MCF 10A (cell line): ENCODE measurements at places on chromosomes 2 and 18. TPM values are rescaled to one million over a fixed set of nuclear protein-coding genes. Genes with fewer than 3 reads are reported as not detected.

Gene TRABD2A
- total RNA-seq: 17.3 and 20.0 TPM in 2 replicates

- DNase-seq: no peak
These were observed 106.7 kb upstream of the KLHL14 start for GRCh38 chr18:32879497-32879896.

- no peak for DNase-seq
These were observed 94.8 kb upstream of the SPATS2L start for GRCh38 chr2:200211643-200212042.

- peak; percentile 47 for DNase-seq
These were observed 30.0 kb downstream of the RNF125 start for GRCh38 chr18:32048507-32049091.

GRCh38 chr2:226835420-226835795 is 446 bp upstream of the RHBDD1 start:
- DNase-seq: no peak

DNA sequence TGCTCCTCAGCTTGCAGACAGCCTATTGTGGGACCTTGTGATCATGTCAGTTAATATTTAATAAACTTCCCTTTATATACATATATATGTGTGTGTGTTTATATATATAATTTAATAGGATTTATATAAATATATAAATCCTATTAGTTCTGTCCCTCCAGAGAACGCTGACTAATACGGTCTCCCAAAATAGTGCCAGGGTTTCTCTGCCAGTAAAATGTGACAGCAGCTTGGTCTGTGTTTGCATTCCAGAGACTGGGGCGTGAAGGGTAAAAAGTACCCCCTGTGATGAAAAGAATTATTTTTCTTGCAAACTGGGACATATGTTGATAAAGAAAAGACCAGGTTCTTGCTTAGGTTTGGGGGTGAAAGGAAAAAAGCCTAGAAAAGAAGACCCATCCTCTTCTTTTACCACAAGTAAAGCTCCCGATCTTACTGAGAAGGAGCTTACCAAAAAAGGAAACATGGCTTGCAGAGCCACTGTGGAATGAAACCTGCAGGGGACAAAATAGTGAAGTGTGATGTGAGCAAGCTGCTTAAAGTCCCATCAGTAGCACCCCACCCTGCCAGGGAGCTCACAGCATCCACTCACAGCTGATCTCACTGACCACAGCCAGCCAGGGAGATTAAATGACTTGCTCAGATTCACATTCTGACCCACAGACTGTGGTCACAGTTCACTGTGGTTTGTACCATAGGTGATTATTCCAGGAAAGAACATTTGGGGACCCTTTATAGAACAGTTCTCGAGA is 110.9 kb upstream of the RMP24 start:
- DNase-seq: no peak

DNA sequence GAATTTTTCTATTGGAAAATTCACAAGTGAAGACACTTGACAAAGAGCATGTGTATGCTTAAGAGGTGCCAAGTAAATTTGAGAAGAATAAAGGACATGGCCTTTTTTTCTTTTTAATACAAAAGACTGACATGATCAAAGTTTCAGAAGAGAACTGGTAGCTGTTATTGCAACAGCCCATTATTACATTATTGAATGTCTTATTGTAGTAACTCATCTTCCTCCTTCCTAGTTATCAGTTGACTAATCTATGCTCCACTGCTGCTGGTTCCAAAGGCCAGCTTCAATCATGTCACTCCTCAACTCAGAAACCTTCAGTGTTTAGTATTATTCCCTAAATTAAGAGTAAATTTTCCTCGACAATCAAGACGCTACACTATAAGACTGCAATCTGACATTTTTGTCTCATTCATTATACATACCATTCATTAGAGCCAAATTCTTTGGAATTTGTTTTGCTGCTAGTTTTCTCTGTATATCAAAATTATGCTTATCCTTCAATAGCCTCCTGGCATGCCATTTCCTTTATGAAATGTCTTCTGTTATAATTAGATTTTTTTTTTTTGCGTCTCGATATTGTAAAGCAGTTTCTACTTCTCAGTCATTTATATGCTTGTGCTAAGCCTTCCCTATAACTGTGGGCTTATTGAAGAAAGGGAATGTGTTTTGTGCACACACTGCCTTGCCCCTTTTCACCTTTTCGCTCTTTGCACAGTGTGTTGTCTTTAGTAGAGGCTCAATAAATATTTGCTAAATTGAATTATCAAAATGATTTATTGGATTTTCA is 27.9 kb downstream of the ITGA4 start:
- DNase-seq: no peak

DNA sequence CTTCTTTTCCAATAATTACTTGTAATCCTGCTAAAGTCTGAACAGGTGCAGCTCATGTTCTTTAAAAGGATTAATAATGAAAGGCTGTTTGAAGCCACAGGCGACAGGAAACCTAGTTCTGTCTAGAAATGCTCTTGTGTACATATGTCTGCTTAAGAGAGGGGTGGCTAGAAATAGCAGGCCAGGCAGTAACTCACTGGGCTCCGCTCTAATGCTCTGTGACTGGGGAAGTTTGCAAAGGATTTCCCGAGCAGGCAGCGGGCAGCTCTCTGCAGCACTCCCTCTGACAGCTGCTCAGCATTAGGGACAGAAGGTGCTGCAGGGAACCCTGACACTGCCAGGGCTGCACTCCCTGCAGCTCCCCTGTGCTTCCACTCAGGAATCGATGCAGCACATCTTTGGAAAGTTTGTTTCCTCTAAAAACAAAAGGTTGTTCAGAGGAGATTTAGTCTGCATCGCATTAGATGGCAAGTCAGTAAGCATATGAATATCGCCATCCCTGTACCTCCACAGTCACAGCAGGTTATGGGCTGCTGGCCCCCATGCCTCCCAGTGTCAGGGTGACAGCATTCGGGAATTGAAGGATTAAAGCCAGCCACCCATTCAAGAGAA is 33.1 kb upstream of the TTC39C start:
- DNase-seq: no peak

GRCh38 chr2:144099780-144100377 is 420.0 kb downstream of the ZEB2 start:
- peak; percentile 80 for DNase-seq

- peak; percentile 87 for DNase-seq
These were observed at the start of gene ZSWIM2 for GRCh38 chr2:186848873-186849578. Gene ZSWIM2 (minus strand): TSS chr2:186849170. CDS start chr2:186849130, 40 bp downstream.

- no peak for DNase-seq
These were observed 61.7 kb downstream of the LDLRAD4 start for GRCh38 chr18:13280070-13280795.

DNA sequence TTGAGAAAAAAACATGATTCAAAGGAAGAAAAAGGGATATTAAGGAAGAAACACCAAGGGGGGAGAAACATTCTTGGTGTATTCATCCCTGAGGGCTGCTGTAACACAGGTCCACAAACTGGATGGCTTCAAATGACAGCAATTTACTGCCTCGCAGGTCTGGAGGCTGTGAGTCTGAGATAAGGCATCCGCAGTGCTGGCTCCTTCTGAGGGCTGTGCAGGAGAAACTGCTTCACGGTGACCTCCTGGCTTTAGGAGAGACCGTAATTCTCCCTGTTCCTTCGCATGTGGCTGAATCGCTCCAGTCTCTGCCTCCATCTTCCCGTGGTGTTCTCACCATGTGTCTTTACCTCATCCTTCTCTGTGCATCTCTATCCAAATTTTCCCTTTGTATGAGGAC is 490.7 kb downstream of the EIPR1 start:
- no peak for DNase-seq

DNA sequence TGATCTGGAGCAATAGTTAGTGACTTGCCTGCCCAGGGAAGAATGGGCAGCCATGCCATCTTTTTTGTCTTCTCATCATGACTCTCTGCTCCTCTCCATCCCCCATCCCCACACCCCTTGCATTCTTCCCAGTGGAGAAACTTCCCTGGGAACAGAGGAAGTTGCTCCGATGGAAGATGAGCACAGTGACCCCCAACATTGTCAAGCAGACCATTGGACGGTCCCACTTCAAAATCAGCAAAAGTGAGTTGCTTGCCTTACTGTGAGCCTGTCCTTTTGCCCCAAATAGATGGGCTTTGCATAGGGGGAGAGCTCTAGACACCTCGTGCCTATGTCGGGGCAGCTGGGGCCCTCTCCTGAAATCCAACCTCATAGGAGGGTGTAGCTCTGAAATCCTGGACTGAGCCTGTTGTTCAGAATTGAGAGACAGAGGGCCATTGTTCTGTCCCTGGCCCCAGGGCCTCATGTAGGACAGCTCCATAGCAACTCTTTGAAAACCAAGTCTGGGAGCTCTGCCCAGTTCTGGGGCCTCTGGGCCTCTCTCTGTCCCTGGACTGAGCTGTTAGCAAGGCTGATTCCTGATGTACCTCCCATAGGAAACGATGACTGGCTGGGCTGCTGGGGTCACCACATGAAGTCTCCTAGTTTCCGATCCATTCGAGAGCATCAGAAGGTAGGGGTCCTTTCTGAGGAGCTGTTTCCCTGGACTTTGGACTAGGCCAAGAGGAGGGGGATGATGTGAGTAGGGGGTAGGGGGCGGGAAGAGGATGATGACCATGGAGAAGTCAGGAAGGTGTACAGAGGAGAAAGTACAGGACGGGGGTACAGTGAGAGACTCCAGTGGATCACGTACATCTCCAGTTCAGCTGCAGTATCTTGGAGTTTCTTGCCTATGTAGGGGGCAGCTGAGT is 35.2 kb downstream of the TTLL4 start:
- peak; percentile 8 for DNase-seq

DNA sequence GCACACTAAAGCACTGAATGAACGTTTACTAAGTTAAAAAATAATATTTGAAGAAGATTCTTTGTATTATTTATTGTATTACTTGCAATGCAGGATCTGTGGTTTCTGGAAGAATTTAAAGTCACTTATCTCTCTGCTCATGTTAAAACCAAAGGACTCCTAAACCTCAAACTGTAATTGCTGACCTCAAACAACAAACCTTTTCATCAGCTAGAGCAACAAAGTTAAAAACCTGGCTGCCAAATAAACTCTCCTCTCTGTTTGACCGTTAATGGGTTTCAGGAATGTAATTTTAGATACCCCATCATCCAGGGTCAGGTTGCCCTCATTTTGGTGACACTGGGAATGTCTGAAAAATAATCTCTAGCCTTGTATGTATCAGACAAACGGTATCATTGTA is 239.1 kb downstream of the TGIF1 start:
- DNase-seq: no peak
